ENCODE measurements at places on chromosomes 7 and 10.

- DNase-seq: no peak
Measured at GRCh38 chr7:114104035-114104434, 185.2 kb upstream of the PPP1R3A start.

- DNase-seq: no peak
Measured at GRCh38 chr10:94251568-94251967, 111.2 kb downstream of the NOC3L start.

GRCh38 chr10:96613576-96613975, 26.8 kb upstream of the TM9SF3 start:
- DNase-seq: no peak

DNA sequence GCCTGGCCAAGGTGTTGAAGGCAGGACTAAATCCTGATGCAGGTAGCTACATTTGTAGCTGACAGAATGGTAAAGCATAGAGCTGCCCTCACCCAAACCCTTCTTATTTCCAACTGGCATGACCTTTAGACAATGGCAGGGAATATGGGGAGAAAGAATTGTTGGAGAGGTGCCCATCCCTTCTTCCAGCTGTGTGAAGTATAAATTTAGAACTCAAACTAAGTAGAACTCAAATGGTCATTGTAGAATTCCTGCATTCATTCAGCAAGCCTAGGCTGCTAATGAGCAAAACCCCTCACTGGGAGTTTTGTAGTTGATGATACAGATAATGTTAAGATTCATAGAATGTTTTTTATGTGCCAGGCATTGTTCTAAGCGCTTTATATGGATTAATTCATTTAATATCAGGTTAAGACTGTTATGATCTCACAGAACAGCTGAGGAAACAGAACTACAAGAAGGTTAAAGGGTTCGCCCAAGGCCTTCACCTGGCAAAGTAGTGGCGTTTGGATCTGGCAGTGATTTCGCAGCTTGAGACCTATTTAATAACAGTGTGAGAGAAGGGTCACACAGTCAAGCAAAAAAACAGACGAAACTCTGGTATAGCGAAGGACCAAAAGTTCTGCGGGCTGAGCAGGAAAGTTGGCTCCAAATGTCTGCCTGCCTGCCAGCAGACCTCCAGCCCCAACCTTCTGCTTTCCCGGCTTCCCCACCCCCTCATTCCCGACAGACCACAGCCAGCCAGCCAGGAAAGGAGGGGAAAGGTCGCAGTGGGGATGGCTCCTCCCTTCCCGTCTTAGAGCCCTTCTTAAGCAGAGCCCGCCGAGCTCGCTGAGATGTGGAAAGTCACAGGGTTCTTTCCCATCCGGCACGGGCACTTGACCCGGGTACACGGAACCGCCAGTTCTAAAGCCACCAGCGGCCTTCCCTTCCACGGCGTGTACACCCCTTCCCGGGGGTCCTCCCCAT, 1.6 kb upstream of the HILPDA start:
- DNase-seq: no peak

GRCh38 chr10:34844448-34844847, 29.4 kb upstream of the PARD3 start:
- DNase-seq: no peak

DNA sequence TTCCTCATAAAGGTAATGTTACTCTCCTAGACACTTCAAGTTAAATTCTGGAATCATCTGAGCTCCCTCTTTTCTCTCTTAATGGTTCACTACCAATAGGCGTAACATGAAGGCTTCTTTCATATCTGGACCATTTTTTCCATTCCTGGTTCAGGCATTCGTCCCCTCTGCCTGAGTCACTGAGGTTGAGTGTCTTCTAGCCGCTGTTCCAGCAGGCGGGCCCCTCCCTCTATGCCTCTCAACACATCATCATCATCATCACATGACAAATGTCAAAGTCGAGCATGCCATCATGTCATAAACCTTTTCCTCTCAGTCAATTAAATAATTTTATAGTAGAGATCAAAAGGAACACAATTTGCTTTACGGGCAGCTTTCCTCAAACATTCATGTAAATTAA, 168.9 kb upstream of the ASAH2 start:
- no peak for DNase-seq

All from CMK (cell line).